ENCODE measurements at places on chromosomes 5 and 9.

- DNase-seq, result no peak
These were observed 128.4 kb downstream of the GRIA1 start for GRCh38 chr5:153618867-153619266.

DNA sequence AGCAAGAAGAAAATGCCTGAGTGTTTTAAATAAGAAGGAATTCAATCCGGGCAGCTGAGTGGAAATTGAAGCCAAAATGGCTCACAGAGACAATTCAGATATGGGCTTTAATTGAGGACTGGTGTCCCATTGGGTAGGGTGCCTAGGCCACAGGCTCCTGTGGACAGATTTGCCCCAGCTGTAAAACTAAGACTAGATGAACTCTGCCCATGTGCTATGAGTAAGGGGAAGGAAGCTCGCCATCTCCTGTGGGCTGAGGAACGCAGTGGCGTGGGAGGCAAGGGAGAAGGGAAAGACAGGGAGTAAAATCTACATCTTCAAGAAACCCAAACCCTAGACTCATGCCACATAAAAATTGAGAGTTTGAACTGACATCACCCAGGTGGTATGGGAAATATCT is 66.1 kb downstream of the KLHL3 start:
- no peak for DNase-seq

GRCh38 chr9:122322553-122322952 is 48.3 kb upstream of the PTGS1 start:
- DNase-seq, result no peak

DNA sequence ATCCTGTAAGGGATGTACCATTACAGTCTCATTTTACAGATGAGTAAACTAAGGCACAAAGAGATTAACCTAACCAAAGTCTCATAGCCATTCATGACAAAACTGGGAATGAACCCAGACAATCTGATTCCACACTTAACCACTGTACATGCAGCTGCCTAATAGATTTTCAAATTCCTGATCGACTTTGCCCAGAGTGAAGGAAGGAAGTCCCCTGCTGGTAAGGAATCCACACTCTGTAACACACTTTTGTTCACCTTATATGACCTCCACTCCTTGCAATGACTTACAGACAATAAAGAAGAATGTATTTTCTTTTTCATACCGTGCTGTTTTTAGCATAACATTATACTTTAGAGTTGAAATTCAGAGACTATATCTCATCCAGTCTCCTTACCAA is 31.3 kb upstream of the PLPP6 start:
- no peak for DNase-seq

GRCh38 chr5:62690421-62690820 is 111.8 kb downstream of the LRRC70 start:
- no peak for DNase-seq

DNA sequence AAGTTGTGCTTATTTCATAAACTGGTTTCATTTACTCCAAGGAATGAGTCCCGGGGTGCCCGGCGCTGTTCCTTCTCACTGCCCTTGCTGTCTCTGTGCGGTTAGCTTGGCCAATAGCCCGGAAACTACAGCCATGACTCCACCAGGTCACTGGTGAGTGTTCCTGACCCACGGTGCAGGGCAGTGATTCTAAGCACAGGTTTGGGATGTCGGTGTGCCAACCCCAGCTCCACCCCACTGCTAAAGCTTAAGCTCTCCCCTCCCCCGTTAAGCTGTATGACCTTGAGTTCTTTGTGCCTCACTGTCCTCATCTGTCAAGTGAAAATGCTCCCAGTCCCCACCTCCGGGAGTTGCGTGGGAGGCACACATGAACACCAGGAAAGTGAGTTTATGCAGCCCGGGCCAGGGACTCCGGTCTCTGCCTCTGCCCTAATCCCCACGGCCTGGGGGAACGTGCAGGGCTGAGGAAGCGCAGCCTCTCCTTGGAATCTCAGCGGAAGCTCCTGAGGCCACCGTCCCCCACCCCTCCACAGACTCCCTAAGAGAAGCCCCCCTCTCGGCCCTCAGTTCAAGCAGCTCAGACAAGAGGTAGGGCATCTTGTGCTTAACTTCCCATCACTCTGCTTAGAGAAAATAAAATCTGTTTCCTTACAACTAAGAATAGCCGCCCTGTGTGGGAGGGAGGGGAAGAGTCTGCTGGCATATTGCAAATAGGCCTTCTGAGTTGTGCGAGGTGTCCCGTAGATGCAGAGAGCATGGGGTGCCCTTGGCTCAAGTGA is 92.0 kb upstream of the RAI14 start:
- no peak for DNase-seq

DNA sequence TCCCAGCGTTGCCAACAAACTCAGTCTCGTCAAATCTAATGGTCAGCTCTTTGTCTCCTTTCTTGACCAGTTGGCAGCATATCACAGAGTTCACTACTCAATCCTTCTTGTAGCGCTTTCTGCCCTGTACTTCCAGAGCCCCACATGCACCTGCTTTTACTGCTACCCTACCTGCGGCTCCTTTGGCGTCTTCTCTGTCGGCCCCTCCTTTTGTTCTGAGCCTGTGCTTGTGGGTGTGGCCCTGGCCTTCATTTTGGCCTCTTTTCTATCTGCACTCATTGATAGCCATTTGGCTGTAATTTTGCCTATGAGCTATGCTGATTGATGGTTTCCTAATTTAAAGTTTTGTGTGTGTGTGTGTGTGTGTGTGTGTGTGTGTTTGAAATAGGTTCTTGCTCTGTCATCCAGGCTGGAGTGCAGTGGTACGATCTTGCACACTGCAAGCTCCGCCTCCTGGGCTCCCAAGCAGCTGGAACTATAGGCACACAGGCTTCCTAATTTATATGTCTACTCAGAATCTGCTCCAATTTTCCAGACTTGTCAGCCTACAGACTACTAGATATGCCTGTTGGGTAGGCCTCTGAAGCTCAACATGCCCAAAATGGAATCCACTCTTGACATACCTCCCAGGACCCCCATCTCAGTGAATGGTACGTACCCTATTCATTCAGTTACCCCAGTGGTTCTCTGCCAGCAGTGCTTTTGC is 32.3 kb downstream of the ARPC5L start:
- DNase-seq, result no peak

GRCh38 chr5:132480042-132480441 is 10.5 kb downstream of the IRF1 start:
- DNase-seq, result no peak

DNA sequence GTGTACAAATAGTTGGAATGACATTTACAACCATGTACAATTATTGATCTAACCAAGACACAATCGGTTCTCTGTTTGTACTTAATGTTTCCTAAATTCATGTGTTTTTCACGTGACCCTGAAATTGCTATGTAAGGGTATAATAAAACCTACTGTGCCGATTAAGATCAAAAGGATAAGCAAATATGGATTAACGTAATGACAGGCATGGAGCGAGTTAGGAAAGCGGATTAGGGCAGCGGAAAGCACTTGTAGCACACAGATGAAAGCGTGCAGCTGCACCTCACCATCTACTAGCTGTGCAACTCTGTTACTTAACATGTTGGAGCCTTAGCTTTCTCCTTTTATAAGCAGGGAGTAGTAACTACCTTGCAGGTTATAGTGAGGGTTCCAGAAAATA is 38.3 kb upstream of the ZFYVE16 start:
- no peak for DNase-seq

DNA sequence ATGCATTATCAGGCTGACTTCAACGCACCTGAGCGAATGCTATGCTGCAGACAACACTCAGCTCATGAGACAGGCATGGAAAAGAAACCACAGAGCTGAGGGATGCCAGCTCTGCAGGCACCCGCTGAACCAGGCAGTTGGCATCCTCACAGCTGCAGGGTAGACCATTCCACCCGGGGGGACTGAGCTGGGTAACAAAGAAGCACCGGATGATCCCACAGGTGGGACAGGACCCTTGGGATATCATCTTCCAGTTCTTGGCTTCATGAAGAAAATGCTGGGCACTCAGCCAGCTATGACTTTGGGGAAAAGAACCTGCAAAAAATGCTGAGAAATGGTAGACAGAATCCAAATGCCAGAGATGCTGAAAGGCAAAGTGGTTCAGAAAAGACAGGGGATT is 9.6 kb downstream of the EPB41L4B start:
- DNase-seq, result no peak

GRCh38 chr9:104740621-104741020 is 6.9 kb upstream of the NIPSNAP3A start:
- DNase-seq, result no peak

GRCh38 chr5:84403773-84404172 is 19.1 kb upstream of the EDIL3 start:
- DNase-seq, result no peak

GRCh38 chr9:75876999-75877640 is 13.4 kb upstream of the PCSK5 start:
- no peak for DNase-seq

GRCh38 chr9:108536836-108537601 is 318.8 kb downstream of the ACTL7B start:
- no peak for DNase-seq

GRCh38 chr5:28703651-28704260 is 1665.4 kb upstream of the CDH9 start:
- DNase-seq, result no peak

Measured in naive thymus-derived CD8-positive, alpha-beta T cell (primary cell).